ENCODE measurements at places on chromosomes 2 and 18.

GRCh38 chr2:179104736-179105135 is 54.8 kb upstream of the CCDC141 start:
- H3K36me3 ChIP-seq = peaks cover 21% of the 10 kb centered on the region
- no peak overlapping the region for H3K27ac ChIP-seq
- H3K4me3 ChIP-seq = no peak overlapping the region

GRCh38 chr18:74146756-74147155 is 878 bp downstream of the FBXO15 start:
- H3K27me3 ChIP-seq = no peaks in the 10 kb centered on the region
- H3K4me1 ChIP-seq = peaks cover 14% of the 10 kb centered on the region
- no peak for DNase-seq
- H3K4me3 ChIP-seq = peak overlapping the region; percentile 81

- H3K27ac ChIP-seq = no peak overlapping the region
- H3K27me3 ChIP-seq = no peaks in the 10 kb centered on the region
- H3K36me3 ChIP-seq = peaks cover 8% of the 10 kb centered on the region
- no peaks in the 10 kb centered on the region for H3K4me1 ChIP-seq
- no peak overlapping the region for H3K4me3 ChIP-seq
These were observed 32.6 kb downstream of the MTA3 start for GRCh38 chr2:42601076-42601475.

DNA sequence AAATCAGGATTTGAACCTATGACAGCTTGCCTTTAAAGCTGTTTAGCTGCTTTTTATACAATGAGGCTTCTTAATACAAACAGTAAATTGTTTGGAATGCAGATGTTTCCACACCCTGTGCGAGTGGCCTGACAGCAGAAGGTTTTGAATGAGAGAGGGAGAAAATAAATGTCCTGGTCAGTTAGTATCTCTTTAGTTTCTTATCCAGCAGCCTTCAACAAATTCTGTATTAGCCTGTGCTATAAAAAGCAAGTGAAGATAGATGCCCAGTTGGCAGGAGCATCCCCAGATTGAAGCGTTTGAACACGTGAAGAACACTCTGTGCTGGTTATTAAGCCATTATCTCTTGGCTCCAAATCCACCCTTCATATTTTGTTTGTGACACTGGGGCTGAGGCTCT is 70.6 kb downstream of the CERS6 start:
- no peaks in the 10 kb centered on the region for H3K27me3 ChIP-seq
- no peak for DNase-seq
- peaks cover 95% of the 10 kb centered on the region for H3K4me1 ChIP-seq
- peak overlapping the region; percentile 34 for H3K27ac ChIP-seq
- H3K36me3 ChIP-seq = no peaks in the 10 kb centered on the region
- no peak overlapping the region for H3K4me3 ChIP-seq

- no peak overlapping the region for H3K4me3 ChIP-seq
- H3K27ac ChIP-seq = no peak overlapping the region
- no peaks in the 10 kb centered on the region for H3K27me3 ChIP-seq
- DNase-seq = no peak
- H3K4me1 ChIP-seq = peaks cover 9% of the 10 kb centered on the region
These were observed 93.3 kb upstream of the SP3 start for GRCh38 chr2:174058456-174058855.

DNA sequence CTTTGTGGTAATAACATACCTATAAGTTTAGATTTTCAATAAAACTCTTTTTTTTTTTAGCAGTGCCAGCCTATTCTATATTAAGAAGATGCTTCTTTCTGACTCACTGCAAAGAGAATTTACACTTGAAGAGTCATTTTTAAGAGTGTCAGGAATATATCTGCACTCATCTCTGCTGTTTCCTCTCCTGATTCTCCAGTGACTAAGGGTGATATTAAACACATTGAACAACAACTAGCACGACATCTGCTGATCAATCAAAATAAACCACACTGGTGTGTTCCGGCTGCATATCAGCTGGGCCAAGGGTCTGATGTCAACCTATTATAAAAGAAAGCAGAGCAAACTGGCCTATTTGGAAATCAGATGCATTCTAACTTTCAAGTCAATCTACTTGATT is 15.0 kb downstream of the RAB27B start:
- no peak for DNase-seq
- H3K36me3 ChIP-seq = no peaks in the 10 kb centered on the region
- H3K27ac ChIP-seq = no peak overlapping the region
- H3K27me3 ChIP-seq = no peaks in the 10 kb centered on the region
- no peaks in the 10 kb centered on the region for H3K4me1 ChIP-seq

- no peak overlapping the region for H3K27ac ChIP-seq
- no peaks in the 10 kb centered on the region for H3K36me3 ChIP-seq
- H3K27me3 ChIP-seq = no peaks in the 10 kb centered on the region
These were observed 893.5 kb upstream of the KLHL29 start for GRCh38 chr2:22491442-22491841.

DNA sequence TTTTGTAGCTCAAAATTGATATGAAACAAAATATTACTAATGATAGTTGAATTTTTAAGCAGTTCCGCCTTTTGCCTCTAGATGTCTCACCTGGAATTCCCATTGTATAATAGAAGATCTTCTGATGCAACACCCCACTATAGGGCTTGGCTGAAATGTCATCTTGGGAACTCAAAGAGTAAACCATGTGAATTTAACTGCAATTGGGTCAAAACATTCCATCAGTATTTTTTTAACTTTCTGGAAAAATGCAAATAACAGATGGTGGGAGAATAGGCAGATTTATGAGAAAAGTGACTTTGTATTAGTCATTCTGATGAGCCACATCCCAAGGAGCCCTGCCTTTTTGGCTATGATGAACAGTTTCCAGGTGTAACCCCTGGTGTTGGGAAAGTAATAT is 489.9 kb downstream of the NYAP2 start:
- H3K27ac ChIP-seq = no peak overlapping the region
- H3K4me3 ChIP-seq = no peak overlapping the region
- H3K36me3 ChIP-seq = no peaks in the 10 kb centered on the region
- DNase-seq = no peak
- no peaks in the 10 kb centered on the region for H3K4me1 ChIP-seq

DNA sequence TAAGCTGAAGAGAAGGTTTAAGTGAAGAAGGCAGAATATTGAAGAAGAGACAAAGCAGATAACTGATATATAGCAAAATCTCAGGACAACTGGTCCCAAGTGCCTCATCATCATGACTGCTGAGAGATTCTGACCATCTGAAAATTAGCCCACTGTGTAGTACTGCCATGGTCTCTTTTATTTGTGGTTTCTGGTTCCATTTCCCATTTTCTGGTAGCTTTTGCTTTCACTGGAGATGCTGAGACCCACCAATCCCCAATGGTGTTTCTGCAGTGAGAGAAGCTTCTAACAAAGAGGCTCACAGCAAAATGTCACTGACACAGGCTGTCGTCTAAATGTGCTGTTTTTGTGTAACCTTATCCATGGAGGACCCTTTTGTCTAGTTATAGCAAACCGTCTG is 79.5 kb downstream of the TMEM163 start:
- H3K4me1 ChIP-seq = no peaks in the 10 kb centered on the region
- no peak overlapping the region for H3K27ac ChIP-seq
- no peak for DNase-seq
- H3K36me3 ChIP-seq = no peaks in the 10 kb centered on the region
- H3K4me3 ChIP-seq = no peak overlapping the region

DNA sequence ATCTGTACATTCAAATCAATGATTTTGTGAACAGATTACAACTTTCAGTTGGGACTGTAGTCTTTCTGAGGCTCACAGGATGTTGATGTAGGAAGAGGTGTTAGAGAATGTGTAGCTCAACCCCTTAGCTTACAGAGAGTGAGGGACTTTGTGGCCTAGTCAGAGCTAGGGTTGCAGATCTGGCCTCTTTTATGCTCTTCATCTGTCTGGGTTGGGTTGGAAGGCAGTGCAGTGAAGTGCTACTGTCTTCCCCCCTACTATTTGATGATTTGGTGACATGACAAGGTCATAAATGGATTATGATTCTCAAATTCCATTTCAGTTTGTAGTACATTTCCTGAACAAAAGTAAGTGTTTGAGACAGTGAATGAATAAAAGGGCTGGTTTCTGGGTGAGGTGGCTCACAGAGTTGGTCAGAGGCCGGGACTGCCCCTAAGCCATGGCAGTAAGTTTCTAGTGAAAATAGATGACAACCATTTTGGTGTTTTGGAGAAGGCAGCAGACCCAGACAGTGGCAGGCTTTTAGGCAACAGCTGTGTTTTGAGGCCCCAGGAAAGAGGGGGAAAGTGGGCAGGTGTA is 21.6 kb downstream of the MAP4K4 start:
- H3K27ac ChIP-seq = no peak overlapping the region
- no peaks in the 10 kb centered on the region for H3K27me3 ChIP-seq
- no peak overlapping the region for H3K4me3 ChIP-seq

DNA sequence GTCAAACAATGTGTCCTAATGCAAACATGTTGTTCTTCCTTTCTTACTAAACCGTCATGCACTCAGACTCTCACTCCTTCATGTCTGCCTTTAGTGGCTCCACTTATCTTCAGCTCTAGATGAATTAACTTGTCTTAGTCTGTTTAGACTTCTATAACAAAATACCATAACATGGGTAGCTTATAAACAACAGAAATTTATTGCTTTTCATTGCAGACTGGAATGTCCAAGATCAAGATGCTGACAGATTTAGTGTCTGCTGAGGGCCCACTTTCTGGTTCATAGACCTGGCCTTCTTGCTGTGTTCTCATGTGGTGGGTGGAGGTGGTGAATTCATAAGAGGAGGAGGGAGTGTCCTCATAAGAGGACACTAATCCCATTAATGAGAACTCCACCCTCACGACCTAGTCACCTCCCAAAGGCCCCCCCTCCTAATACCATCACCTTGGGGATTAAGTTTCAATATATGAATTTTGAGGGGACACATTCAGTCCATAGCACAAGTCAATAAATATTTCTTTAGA is 32.3 kb downstream of the RALBP1 start:
- H3K4me1 ChIP-seq = peaks cover 3% of the 10 kb centered on the region
- no peak overlapping the region for H3K4me3 ChIP-seq
- DNase-seq = no peak
- no peak overlapping the region for H3K27ac ChIP-seq
- H3K36me3 ChIP-seq = no peaks in the 10 kb centered on the region
- no peaks in the 10 kb centered on the region for H3K27me3 ChIP-seq

DNA sequence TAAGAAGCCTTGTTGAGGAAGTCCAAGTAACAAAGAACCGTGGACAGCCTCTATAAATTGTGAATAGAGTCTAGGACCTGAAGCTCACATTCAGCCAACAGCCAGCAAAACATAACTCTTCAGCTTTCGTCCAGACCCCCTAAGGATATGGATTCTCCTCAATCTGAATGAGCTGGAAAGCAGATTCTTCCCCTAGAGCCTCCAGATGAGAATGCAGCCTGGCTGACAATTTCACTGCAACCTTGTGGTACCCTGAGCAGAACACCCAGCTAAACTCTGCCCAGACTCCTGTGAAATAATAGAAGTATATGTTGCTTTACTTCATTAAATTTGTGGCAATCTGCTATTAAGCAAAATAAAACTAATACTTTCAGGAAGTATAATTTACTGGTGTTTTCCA is 483.5 kb upstream of the SLC8A1 start:
- no peak overlapping the region for H3K4me3 ChIP-seq
- H3K27ac ChIP-seq = no peak overlapping the region

DNA sequence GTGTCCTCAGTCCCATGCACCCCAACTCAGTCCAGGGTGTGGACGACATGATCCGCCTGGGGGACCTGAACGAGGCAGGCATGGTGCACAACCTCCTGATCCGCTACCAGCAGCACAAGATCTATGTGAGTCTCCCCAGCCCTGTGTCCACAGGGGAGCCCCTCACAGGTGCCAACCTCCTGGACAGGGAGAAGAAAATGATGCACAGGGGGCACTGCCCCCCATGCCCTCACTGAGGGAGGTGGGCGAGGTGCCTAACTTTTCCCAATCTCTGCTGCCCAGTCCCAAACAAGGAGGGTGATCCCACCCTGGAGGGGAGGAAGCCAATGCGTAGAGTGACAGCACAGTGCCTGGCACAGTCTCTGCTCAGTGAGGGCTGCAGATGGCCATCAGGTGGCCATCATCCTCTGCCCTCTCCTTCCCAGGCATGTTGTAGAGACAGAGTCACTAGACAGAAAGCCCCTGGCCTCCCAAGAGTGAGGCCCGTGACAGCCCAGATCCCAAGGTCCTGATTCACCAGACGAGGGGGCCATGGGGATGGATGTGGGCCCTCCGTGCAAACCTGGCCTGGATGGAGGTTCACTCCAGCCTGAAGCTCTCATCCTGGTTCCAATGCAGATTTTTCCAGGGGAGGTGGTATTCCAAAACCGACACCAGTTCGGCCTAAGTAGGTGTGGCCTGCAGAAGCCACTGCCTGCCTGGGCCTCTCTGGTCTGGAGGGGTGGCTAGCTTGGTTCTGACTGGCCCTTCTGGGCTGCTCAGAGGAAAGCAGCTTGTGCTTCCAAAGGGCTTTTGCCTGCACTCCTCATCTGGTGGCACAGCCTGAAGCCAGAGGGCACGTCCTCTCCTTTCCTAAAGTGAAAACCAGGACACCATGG is 30.0 kb downstream of the MYO7B start:
- no peak for DNase-seq
- no peaks in the 10 kb centered on the region for H3K27me3 ChIP-seq
- no peaks in the 10 kb centered on the region for H3K36me3 ChIP-seq

DNA sequence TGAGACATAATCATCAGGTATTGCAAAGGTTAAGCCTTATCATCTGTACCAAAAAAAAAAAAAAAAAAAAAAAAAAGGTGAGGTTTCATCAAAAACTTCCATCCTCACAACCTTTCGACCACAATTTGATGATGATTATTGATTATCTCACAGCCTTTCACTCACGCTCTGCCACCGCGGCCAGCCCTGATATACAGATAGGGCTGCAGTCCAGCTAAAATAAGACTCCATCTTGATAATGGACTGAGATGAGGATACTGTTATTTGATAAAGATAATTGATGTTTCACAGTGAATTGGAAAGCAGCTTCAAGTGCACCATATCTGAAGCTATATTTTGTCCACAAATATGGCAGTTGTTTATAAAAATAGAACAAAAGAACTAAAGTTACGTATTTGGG is 159.7 kb upstream of the BOD1L2 start:
- no peak overlapping the region for H3K4me3 ChIP-seq
- no peaks in the 10 kb centered on the region for H3K36me3 ChIP-seq
- no peak overlapping the region for H3K27ac ChIP-seq
- peaks cover 4% of the 10 kb centered on the region for H3K4me1 ChIP-seq

DNA sequence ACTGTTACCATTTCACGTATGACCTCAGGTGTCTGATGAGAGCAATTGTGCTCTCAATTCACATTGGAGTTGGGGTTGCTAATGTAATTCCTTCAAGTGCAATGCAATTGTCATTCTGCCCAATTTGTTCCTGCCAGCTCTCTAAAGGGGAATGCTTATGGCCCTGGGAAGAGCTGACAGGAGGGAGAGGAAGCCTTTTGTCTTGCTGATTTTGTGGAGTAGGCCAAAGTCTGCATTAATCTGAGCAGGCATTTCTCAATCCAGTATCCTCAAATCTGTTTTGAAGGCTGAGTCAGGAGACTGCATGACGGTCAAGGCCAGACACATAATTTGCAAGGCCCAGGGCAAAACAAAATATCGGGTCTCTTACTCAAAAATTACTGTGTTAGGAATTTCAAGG is 326.4 kb upstream of the SPHKAP start:
- H3K27ac ChIP-seq = no peak overlapping the region
- H3K36me3 ChIP-seq = no peaks in the 10 kb centered on the region
- no peak overlapping the region for H3K4me3 ChIP-seq
- no peaks in the 10 kb centered on the region for H3K4me1 ChIP-seq
- H3K27me3 ChIP-seq = no peaks in the 10 kb centered on the region

GRCh38 chr18:10404168-10404567 is 50.3 kb upstream of the APCDD1 start:
- no peaks in the 10 kb centered on the region for H3K36me3 ChIP-seq
- DNase-seq = peak; percentile 18
- no peak overlapping the region for H3K4me3 ChIP-seq
- H3K27me3 ChIP-seq = no peaks in the 10 kb centered on the region

- no peak overlapping the region for H3K27ac ChIP-seq
- H3K4me1 ChIP-seq = no peaks in the 10 kb centered on the region
- no peaks in the 10 kb centered on the region for H3K27me3 ChIP-seq
- peak; percentile 33 for DNase-seq
- peaks cover 32% of the 10 kb centered on the region for H3K36me3 ChIP-seq
- H3K4me3 ChIP-seq = no peak overlapping the region
These were observed 25.7 kb downstream of the FANCL start for GRCh38 chr2:58215429-58215828.
